Activated naive CD8-positive, alpha-beta T cell treated with anti-CD3 and anti-CD28 coated beads, Interleukin-2, amount 10 ng/mL, durations not matched to agents 7 days and 5 days (primary cell): ENCODE measurements at places on chromosomes 5 and 9.

- no peak for DNase-seq
These were observed 404.4 kb downstream of the ZNF608 start for GRCh38 chr5:124342027-124342471.

- DNase-seq = no peak
These were observed 24.6 kb upstream of the SLC22A5 start for GRCh38 chr5:132344775-132345514.

DNA sequence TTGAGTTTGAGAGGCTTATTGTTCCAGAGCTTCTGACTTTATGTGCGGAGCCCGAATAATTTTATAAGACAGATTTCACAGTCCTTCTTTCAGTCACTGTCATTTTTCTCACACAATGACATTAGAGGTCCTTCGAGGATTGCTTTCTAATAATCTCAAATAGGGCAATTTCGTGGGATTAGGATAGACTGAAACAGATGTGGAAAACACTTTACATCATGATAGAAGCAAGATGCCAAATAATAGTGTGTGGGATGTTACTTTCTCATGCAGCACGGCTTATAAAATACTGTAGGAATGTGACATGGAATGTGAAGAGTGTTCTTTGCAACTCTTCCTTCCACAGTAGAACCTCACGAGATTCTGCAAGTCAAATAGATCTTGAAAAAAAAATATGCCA is 451.3 kb downstream of the SEMA5A start:
- DNase-seq = no peak

DNA sequence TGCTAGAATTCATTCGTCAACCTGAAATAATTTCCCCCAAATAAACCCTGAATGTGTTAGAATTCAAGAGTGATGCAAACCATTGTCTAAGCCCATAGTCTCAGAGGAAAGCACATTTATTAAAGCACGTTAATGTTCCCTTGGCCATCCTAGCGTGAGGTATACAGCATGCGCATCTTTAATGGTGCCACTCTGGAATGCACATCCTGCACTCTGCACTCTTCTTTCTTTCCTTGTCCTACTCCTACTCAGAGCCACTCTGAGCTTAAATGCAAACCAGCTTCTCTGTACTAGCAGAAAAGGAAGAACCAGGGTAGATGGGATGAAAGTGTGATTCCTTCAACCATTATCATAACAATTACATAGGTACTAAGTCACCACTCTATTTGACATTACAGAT is 50.4 kb downstream of the ARL15 start:
- DNase-seq = no peak

DNA sequence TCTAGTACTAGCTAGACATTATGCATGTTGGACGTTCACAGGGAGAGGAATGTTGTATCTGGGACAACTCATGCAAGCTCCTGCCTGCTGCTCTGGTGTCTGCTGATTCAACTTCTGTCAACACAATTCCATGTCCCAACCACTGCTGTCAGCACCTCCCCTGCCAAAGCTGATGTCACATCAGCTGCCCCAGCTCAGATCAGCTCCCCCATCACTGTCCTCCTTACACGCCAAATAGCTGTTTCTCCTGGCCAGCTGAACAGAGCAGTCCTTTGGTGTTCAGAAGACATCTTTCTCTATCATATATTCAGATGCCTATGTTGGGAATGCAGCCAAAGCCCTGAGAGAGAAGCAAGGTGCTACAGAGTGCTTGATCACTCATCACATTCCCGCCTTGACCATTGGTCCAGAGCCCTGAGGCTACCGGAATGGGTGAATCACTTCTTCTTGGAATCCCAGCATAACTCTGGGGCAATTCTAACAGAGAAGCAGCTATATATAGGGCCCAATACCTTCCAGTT is 223.3 kb downstream of the SEC61B start:
- DNase-seq = no peak

GRCh38 chr5:133792655-133793054 is 175.8 kb downstream of the C5orf15 start:
- no peak for DNase-seq

DNA sequence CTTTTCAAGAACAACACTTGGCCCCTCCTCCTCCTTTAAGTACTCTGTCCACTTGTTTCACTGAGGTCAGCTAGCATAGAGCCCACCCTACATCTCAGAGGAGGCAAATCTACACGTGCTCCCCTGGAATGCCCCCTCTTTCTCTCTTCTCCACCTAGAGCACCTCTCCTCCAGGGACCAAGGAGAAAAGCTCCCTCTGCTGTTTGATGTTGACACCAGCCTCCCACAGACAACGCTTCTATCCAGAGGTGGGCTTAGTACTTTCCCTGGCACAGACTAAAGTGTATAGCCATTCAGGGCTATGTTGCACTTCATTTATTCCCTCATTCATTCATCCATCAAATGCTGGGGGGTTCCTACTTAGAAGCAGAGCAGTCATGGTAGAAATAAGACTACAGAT is 68.2 kb upstream of the TAF1L start:
- no peak for DNase-seq

DNA sequence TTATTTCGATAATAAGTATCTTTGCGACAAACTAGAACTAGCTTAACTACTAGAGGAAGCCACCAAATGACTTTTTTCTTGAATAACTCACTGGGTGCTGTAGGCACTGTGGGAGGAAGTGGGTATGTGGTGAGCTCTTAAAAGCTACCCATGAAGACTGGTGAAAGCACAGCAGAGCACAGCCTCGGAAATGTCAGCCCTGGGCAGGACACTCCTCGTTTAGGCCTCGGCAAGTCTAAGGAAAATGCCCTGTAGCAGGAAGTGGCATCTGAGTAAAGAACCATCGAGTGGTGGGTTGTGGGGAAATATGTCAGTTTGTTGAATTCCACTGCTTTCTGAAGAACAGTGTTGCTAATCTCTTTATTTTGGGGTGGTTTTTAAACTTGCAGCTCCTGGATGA is 44.0 kb upstream of the NCS1 start:
- peak; percentile 59 for DNase-seq

DNA sequence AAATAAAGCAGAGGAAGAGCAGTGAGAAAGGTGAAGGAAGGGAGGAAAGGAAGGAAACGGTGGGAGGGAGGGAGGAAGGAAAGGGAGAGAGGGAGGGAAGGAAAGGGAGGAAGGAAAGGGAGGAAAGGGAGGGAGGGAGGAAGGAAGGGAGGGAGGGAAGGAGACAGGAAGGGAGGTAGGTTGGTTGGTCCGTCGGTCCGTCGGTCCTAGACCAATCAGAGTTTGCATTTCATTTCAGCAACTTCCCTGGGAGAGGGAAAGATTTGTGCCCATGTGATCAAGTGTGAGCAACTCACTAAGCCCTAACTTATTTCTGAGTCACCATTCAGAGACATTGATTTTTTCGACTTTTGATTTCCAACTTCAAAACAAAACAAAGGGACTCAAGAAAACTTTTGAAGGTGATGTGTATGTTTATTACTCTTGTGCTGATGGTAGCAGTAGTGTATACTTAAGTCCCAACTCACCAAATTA is 18.8 kb downstream of the NANS start:
- DNase-seq = no peak

GRCh38 chr5:402615-403359 is 40.2 kb upstream of the EXOC3 start:
- DNase-seq = no peak

DNA sequence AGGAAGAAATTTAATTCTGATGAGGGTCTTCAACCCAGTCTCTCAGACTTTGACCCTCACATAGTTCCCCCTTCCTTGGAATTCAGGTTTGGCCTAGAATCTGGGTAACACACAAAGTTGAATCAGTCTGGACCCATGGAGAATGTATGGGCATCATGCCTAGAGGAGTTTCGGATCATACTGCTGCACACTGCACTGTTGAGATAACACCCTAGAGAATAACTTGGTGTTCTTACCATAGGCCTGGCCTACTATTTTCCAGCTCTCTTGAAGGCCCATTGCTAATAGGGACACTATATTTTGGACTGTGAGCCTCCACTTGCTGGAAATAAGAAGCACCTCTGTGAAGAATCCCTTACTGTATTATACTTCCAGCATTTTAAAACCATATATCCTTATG is 413.5 kb downstream of the PLK2 start:
- no peak for DNase-seq

GRCh38 chr5:56827924-56828323 is 12.6 kb downstream of the MAP3K1 start:
- DNase-seq = no peak

GRCh38 chr9:37902796-37903646 is 906 bp downstream of the SLC25A51 start:
- DNase-seq = no peak

GRCh38 chr9:36999728-37000333 is 34.2 kb downstream of the PAX5 start:
- no peak for DNase-seq

DNA sequence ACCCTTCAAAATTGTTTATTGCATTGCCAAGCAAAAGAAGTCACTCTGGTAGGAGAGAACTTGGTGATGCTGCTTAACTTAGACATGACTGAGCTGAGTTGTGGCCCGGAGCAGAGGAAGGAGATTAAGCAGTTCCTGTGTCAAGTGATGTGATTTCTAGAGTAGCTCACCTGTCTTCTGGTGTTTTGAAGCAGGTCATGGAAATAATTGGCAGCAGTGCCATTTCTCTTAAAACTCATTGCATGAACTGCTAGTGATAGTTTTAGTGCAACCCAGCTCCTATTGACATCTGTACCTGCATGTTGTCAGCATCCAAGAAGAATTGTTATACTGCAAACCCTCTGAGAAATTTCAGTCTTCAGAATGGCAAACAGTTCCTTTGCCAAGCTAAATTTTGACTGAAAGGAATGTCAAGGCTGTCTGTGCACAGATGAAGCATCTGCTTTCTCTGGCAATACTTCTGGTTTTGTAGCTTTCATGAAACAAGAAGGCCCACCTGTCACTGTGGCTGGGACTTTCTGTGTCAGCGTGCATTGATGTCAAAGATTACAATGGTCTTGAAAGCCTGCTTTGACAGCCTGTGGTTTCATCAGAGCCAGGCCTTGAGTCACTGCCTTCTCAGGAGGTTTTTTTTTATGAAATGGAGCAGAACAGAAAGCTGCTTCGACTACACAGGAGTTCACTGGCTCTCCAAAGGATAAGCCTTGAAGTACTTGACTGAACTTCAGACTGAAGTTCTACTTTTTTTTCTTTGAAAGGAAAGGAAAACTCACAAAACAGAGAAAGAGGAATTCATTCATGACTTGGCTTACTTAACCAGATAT is 90.6 kb downstream of the RALGPS1 start:
- DNase-seq = peak; percentile 38

DNA sequence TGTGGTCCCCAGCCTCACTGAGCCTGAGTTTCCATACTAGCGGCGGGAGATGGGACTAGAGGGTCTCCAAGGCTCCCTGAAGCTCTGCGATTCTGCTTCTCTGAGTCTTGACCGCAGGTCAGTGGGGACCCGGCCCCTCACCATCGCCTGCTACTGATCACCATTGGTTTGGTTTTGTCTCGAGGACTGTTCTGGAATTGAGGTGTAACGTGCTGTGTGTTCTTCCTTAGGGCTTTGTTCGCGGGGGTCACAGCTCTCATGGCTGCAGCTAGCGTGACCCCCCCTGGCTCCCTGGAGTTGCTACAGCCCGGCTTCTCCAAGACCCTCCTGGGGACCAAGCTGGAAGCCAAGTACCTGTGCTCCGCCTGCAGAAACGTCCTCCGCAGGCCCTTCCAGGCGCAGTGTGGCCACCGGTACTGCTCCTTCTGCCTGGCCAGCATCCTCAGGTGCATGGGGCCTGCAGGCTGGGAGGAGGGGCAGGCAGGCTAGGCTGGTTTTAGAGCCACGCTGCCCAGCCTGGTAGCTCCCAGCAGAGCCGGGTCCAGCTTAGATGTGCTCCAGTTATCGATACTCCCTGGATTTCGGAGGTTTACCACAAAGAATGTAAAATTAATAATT is 12.3 kb downstream of the TRAF2 start:
- DNase-seq = no peak

- peak; percentile 32 for DNase-seq
These were observed 5.9 kb upstream of the FRMD3 start for GRCh38 chr9:83544002-83544698.

DNA sequence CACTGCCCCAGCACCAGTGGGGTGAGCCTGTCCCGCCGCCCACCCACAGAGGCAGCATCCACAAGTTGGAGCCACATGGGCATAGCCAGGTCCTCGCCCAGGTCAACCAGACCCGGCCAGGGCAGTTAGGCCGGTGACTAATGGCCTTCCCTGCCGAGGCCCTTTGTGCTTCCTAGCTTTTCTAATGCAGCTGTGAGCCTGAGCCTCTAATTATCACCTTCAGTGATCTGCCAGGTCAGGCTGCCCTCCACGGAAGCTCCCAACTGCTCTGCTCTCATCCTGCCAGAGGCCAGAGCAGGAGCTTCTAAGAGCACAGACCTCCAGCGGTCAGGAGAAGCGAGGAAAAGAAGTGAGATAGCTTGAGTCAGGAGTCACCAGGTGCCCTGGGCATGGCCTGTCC is 87.1 kb upstream of the PPP1R26 start:
- DNase-seq = no peak

DNA sequence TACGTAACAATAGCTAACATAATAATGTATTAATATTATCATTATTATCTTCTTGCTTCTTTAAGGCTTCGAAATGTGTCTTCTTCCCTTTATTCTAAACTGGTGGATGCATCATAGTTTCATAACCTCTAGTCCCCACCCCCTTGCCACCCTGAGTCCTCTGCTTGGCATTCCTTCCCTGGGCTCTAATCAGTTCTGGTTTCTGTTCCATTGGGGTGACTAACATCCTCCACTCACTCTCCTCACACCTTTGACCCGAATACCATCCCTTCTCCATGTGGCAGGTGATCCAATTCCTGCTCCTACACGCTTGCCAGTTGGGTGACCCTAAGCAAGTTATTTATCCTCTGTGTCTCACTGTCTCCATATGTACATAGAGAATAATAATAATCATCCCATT is 286.1 kb downstream of the TRPM3 start:
- no peak for DNase-seq

GRCh38 chr5:68251386-68251785 is 35.8 kb downstream of the PIK3R1 start:
- no peak for DNase-seq

GRCh38 chr5:96880444-96881164 is 4.3 kb downstream of the ERAP2 start:
- no peak for DNase-seq

DNA sequence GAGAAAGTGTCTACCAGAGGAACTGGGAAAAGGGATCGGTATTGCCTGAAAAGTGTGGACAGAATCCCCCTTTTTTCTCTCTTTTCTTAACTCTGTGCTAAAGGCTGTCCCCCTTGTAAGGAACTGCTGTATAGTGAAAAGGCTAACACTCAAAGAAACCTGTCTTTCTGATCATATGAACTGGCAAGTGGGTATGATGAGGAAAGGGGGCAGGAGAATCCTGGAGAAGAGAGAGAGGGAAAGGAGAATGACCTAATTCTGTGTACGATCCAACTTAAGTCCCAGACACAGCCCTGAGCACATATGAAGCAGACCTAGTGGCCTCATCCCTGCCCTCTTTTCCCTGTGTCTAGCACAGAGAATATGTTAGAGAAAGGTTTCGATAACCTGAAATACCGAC is 967 bp downstream of the ANKRD31 start:
- no peak for DNase-seq

GRCh38 chr5:56534102-56534829 is 281.1 kb upstream of the MAP3K1 start:
- no peak for DNase-seq

DNA sequence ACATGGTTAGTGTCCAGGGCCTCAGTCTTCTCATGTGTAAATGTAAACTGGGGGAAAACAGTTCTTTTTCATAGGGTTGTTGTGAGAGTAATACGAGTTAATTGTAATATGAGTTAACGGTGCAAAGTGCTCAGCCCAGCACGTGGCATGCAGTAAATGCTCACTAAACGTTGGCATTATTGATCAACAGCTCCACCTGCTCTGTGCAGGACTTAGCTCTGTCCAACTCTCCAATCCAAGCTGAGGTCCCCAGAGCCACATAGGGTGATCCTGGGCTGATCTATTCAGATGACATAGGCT is 28.3 kb downstream of the SPOCK1 start:
- no peak for DNase-seq
